Esophagus mucosa (tissue), 1 donor: ENCODE measurements at places on chromosomes 5 and 9. TPM values are rescaled to one million over a fixed set of nuclear protein-coding genes. Genes with fewer than 3 reads are reported as not detected.

DNA sequence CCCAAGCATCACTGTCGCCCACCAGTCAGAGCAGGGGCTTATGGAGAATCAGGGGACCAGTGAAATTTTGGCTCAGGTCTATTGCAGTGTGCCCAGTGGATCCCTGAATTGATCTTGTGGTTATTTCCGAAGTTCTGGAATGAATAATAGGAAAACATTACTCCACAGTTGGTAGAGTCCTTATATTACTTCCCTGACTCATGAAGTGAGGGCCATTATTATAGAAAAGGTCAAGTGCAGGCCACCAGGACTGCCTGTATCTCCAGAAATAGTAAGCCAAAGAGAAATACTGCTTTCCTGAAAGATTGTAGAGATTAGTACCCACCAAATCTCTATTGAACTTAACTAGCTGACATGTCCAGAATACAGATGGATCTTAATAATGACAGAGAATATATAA is 335.0 kb downstream of the NPR3 start:
- no peak for ATAC-seq

GRCh38 chr5:157993201-157993600 is 134.3 kb upstream of the CLINT1 start:
- no peak for ATAC-seq

DNA sequence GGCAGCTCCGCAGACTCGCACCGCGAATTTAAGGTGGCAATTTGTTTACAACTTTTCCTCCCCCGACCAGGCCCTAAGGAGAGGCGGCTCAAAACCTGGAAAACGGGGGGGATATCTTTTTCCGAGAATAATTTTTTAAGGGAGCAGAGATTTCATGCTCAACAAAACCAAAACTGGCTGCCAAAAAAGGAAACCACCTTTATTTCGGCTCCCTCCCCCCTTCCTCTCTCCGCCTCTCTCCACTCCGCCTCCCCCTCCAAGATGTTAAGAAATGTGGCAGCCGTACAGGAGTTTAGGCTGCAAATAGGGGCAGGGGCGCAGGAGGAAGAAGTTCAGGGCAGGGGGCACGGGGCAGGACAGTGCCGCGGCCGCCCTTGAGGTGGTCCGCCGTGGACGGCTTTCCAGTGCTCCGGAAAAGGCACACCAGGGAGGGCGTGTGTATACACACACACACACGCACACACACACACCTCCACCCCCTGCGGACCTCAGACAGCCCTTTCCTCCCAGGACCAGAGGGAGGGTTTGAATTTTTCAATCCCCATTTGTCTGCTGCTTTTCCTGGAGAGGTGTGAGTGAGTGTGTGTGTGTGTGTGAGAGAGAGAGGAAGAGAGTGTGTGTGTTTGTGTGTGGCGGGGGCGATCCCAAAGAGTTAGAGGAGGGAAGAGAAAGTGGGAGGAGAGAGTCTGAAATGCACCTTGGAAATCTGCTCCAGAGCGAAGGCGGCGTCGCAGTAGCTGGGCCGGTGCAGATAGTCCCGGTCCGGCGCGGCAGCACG is 9.1 kb downstream of the PTCH1 start:
- ATAC-seq, result peak; percentile 24

DNA sequence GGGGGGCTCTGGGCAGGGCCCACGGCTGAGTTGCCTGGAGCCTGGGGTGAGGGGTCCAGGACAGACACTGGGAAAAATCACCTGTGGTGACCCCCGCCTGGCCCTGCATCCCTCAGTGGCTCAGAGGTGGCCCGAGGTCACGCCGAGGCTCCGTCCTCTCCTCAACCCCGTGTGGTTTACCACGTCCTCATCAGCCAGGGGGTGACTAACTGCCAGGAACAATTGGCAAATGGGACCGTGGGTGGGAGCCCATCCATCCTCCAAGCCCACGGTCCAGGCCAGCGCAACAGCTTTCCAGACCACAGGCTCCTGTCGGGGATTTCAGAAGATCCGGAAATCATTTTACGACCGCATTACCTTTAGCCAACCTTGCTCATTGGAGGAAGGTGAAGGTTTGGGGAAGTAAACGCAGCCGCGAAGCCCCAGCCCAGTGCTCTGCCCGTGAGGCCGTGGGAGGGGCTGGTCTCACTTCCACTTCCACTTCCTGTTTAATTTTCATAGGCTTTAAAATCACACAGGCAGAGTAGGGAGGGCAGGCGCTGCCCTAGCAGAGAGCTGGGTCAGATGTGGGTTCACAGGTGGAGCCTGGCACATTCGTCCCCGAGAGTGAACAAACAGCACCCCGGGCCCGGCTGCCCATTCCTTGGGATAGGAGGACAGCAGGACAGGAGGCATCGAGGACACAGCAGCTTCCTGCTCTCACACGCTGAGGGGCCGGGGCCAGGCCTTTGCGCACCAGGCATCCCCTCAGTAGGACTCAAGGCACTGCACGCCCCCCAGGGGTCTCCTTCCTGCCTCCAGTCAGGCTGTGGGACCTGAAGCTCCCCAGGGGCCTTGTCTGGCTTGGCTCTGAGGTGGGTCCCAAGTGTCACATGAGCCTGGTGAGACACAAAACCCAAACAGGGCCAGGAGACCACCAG is 19.8 kb upstream of the SLC9A3 start:
- no peak for ATAC-seq

DNA sequence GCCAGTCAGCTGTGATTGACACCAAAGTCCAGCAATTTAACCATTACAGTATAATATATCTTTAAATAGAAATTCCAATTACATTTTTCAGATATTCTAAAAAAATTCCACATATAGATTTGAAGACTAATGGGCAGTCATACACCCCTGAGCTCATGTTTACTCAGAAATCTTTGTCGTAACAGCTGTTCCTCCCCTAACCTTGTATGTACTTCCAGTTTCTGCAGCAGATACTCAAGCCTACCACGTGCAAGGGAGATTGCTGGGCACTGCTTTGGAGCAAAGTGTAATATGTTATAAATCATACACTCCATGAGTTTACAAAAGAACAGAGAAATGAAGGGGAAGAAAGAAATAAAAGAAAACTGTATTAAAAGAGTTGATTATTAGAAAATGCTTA is 241.2 kb downstream of the TRIM32 start:
- ATAC-seq, result no peak

GRCh38 chr5:130099008-130099407 is 194.7 kb downstream of the CHSY3 start:
- no peak for ATAC-seq

GRCh38 chr9:22010866-22011625 is 1.9 kb upstream of the CDKN2B start:
- no peak for ATAC-seq

DNA sequence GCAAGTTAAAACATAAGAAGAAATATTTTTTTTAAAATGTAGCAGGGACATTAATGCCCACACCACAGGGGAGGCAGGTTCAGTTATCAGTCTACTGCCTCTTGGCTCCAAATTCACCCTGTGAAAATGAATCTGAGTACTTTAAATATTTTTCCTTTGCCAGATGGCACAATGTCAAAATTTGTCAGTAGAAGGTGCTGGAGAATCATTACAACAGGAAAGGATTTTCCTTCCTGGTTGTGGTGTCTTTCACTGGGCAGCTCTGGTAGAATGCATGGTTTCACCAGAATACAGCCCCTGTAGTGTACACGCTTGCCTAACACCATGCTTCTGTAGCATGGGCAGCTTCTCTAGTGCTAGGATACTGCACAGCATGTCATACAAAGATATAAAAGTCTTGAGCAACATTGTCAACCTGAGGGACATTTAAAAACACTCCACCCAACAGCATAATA is 9.7 kb upstream of the SREK1 start:
- peak; percentile 31 for ATAC-seq

DNA sequence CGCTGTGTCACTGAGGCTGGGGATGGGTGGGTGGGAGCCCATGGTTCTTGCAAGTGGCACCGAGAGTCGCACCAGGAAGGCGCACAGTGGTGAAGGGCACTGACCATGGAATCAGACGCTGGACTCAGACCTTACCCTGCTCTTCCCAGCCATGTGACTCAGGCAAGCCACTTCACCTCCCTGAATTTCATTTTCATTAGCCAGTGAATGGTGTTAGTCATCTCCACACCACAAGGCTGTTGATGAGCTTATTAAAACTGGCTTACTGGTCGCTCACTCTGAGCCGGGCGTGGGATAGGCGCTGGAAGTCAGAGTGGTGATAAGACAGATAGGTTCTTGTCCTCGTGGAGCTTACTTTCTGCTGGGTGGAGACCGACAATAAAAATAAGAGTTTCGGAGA is 25.1 kb downstream of the FGF18 start:
- peak; percentile 44 for ATAC-seq

DNA sequence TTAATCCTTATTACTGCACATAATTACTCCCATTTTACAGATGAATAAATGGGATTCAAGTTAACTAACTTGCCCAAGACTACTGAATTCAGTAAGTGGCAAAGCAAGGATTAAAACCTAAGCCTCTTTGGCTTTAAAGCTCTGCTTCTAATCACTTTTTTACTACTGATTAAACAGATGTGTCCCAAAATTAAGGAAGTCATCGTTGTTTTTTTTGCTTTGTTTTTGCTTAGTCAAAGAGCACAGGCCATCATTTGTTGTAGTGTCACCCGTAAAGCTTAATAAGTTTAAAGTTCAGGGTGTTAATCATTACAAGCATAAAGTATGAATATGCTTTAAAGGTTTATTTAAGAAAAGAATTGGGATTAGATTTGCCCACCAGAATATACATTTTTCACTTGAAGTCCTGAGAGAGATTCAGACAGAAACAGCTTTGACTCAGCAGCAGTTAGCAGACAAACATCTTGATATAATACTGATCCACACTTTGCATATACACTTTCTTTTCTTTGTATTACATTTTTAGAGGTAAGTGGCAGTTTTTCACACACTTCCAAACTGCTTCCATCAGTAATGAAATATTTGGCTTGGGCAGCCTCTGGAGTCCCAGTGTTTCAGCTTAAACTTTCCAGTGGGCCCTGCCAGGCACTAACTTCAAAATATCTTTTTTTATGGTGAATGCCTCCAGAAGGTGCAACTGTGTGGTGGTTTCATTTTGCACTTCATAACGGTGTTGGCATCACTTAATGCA is 52.7 kb downstream of the PIK3R1 start:
- ATAC-seq, result no peak

GRCh38 chr9:87853302-87853701 is 29.4 kb upstream of the SPATA31E1 start:
- no peak for ATAC-seq

DNA sequence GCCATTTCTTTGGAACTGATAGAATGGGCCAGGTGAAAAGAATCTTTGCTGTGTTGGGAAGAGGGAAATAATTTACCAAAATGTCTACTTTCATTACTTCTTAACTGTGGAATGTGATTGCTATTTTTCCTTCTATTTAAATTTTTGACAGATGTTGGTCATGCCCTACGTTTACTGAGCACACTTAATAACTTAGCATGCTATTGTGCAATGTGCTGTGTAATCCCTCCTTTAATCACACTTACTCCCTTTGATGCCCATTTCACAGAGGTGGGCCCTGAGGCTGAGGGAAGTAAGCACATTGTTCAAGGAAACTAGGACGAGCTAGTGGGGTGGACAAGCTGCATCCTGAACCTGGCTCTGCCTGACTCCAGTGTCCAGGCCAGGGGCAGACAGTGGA is 47.8 kb upstream of the INSYN2B start:
- ATAC-seq, result no peak

DNA sequence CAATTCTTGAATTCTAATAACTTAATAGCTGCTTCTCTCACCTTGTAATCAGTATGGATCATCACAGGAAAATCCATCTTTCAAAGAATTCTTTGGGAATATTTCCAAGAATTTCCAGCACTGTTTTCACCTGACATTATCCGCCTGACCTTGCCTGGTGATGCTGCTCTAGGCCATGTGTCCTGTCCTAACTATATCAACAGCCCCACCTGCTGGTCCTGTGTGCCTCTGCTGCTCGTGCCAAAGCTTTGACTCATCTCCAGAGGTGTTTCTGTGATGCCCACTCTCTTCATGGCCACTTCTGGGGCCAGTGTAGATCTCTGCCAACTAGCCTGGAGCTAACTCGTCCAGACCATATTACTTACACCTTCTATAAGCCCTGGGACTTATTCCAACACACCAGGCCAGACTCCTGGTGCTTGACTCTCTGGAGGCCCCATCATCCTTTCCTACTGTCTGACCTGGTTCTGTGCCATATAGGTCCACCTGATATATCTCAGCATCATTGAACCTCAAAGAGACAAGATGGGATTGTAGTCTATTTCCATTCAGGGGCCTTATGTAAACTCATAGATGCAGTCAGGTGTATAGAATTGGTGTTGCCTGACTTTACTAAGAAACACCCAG is 67.5 kb upstream of the CKMT2 start:
- ATAC-seq, result peak; percentile 81

DNA sequence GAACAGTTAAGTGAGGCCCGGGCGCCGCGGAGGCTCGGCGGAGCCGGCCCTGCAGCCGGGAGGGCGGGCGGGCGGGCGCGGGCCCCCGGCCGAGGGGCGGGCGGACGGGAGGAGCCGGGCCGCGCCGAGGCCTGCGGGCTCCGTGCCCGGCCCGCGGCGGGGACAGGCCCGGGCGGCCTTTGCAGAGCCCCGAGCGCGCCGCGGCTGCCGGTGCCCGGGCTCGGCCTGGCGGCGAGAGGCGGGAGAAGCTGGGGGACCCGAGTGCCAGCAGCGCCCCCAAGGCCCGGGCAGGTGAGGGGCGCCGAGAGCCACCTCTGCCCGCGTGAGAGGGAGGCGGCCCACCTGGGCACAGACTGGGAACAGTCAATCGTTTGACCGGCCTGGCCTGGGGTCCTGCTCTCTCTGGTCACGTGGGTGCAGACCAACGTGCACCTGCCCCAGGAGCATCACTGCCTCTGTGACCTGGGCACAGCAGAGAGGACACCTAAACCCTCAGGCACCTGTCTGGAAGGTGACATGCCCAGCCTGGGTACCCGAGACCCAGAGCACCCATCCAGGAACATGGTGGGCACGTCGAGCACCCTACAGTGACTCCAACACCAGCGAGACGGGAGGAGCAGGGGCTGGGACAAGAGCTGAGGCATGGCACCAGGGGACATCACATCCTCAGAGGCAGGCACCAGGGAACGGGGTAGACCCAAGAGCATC is 531 bp downstream of the MVB12B start:
- peak; percentile 34 for ATAC-seq

DNA sequence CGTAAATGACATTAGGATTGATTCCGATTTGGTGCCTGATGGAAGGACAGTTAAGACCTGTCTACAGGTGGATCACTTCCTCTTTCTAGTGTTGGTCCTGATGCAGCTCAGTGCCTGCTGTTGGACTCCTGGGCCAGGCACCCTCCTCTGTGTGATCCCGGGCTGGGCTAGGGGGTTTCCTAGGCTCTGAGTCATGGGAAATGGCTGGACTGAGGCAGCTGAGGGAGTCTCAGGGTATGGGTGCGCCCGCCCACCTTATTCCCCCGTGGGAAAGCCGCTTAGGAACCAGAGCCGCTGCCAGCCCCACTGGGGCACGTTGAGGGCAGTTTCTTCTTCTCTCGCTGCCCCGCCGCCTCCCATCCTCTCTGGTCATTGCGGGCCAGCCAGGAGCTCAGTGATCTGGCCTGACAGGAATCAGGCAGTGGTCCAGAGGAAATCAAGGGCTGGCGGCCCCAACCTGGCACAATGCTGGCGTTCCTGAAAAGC is 12.9 kb downstream of the TCF7 start:
- ATAC-seq, result no peak

Gene ENTPD2
- total RNA-seq, result 2.9 TPM

Gene FAM200C
- 0.76 TPM for total RNA-seq

Gene NOXA1
- total RNA-seq, result 5.5 TPM

Gene CDKN2B
- total RNA-seq, result 75.6 TPM

Gene HACD4
- total RNA-seq, result 1.6 TPM

Gene RABGAP1
- total RNA-seq, result 39.6 TPM

Gene CDH9
- total RNA-seq, result not detected

Gene PPIC
- total RNA-seq, result 44.7 TPM

Gene FOXD4L5
- total RNA-seq, result not detected

Gene SLC36A3
- total RNA-seq, result not detected

Gene MAMDC4
- 1.3 TPM for total RNA-seq

Gene RNF38
- 15.5 TPM for total RNA-seq

Gene WNK2
- total RNA-seq, result 0.92 TPM

Gene DOK3
- 3.3 TPM for total RNA-seq
